ENCODE measurements at places on chromosomes 7 and 10.

GRCh38 chr10:62492012-62492869 is 118.1 kb downstream of the ZNF365 start:
- DNase-seq: peak; percentile 36

- no peak for DNase-seq
These were observed 23.4 kb downstream of the ADRA2A start for GRCh38 chr10:111100198-111100597.

DNA sequence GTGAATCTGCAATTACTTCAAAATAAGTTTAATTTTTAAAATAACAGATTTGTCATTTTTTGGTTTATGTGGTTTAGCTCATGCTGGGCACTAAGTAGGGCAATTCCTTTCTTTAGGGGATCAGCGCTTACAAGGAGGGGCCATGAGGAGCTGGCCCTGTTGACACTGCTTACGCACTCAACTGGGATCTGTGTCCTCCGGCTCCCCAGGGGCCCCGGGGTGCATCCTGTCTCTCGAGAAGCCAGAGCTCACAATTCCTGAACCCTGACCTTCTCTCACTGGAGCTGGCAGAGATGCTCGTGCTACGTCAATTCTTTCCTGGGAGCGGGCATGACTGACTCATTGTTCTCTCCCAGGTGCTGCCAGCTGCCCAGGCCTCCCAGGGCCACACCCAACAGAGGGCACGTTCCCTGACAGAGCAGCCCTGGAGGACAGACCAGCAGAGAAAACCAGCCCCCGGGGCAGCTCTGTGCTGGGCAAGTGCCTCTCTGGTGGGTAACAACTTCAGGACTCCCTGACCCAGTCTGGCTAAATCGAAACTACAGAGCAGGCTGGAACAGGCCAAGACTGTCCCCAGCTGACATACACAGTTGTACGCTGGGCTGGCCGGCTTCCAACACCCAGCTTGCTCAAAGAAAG is 36.8 kb downstream of the CTBP2 start:
- peak; percentile 79 for DNase-seq

GRCh38 chr10:81866753-81867152 is 8.2 kb upstream of the NRG3 start:
- DNase-seq: no peak

GRCh38 chr7:17492437-17492836 is 194.0 kb downstream of the AHR start:
- DNase-seq: no peak

GRCh38 chr7:93882468-93882867 is 8.1 kb downstream of the TFPI2 start:
- DNase-seq: no peak
